Left lung (tissue), 14 donors: ENCODE measurements at places on chromosomes 7 and 10. TPM values are rescaled to one million over a fixed set of nuclear protein-coding genes. Genes with fewer than 3 reads are reported as not detected.
A peak's percentile ranks its signal among the peaks of the same experiment; 100 is the strongest.

- no peak for DNase-seq
These were observed 117.9 kb upstream of the COL1A2 start for GRCh38 chr7:94276795-94277194.

GRCh38 chr10:80461208-80462183 lies 7.4 kb downstream of the TSPAN14 start:
- no peak for DNase-seq

- DNase-seq = no peak
These were observed 411.9 kb upstream of the KLF6 start for GRCh38 chr10:4196771-4197390.

DNA sequence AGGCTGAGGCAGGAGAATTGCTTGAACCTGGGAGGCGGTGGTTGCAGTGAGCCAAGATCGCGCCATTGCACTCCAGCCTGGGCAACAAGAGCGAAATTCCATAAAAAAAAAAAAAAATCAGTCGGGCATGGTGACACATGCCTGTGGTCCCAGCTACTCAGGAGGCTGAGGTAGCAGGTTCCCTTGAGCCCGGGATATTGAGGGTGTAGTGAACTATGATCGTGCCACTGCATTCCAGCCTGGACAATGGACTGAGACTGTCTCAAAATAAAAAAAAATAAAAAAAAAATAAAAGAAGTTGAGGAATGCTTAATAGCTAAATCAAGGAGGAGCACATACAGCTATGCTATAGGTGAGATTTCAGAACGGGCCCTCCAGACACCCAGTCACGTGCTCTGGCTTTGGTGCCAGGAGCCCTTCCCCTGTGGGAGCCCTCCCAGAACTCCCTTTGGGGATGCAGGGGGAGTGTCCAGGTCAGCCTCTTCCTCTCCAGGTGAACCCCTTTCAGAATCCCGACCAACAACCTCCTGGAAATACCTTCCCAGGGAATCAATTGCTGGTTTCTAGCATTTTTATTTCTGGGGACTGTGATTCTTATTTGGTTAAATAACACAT lies 42.9 kb upstream of the CTBP2 start:
- DNase-seq = no peak

- no peak for DNase-seq
These were observed 44.9 kb downstream of the TSPAN12 start for GRCh38 chr7:120813089-120813488.

DNA sequence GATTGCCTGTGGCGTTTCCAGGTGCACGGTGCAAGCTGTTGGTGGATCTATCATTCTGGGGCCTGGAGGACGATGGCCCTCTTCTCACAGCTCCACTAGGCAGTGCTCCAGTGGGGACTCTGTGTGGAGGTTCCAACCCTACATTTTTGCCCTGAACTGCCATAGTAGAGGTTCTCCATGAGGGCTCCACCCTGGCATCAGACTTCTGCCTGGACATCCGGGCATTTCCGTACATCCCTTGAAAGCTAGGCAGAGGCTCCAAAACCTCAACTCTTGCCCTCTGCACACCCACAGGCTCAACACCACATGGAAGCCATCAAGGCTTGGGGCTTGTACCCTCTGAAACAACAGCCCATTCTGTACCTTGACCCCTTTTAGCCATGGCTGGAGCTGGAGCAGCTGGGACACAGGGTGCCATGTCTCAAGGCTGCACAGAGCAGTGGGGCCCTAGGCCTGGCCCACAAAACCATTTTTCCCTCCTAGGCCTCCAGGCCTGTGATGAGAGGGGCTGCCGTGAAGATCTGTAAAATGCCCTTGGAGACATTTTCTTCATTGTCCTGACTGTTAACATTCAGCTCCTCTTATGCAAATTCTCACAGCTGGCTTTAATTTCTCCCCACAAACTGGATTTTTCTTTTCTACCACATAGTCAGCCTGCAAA lies 10.0 kb upstream of the FGL2 start:
- DNase-seq = no peak

DNA sequence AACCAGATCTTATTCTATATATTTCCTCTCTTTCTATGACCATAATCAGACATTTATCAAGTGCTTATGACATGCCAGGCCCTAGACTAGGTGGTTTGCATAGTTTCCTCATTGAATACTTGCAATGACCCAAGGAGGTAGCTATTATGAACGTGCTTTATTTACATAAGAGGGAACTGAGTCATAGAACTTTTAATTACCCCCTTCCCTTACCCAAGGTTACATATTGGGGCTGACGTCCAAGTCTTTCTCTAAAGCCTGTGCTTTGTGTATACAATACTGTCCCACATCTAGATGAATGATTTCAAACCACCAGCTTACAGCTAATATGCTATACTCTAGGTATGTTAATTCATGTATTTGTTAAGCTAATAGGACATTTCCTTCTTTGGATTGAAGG lies 91.9 kb upstream of the NPY start:
- no peak for DNase-seq

DNA sequence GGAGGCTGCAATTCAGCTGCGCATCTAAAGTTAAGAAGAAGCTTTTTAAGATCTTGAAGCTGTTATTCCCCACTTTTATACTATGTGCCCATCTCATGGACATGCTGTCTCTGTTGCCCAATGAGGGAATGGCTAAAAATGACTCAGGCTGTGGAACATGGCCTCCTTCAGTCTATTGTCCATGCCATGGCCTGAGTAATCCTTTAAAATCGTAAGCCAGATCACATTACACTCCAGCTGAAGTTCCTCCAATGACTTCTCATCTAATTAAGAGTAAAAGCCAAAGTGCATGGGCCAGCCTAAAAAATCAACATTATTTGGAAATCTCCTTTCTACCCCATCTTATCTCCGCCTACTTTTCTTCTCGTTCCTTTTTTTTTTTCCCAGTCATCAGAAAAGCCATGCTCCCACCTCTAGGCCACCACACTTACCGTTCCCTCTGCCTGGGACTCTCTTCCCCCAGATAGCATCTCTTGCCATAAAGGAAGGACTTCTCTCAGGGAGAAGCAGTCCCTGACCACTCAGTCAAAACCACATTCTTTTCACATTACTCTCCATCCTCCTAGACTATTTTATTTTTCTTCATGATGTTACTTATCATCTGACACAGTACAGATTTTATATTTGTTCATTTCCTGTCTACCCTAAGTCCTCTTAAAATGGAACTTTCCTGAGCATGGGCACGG lies 337.4 kb downstream of the PRPF18 start:
- DNase-seq = no peak

- no peak for DNase-seq
These were observed 258.1 kb upstream of the GRB10 start for GRCh38 chr7:51040787-51041186.

DNA sequence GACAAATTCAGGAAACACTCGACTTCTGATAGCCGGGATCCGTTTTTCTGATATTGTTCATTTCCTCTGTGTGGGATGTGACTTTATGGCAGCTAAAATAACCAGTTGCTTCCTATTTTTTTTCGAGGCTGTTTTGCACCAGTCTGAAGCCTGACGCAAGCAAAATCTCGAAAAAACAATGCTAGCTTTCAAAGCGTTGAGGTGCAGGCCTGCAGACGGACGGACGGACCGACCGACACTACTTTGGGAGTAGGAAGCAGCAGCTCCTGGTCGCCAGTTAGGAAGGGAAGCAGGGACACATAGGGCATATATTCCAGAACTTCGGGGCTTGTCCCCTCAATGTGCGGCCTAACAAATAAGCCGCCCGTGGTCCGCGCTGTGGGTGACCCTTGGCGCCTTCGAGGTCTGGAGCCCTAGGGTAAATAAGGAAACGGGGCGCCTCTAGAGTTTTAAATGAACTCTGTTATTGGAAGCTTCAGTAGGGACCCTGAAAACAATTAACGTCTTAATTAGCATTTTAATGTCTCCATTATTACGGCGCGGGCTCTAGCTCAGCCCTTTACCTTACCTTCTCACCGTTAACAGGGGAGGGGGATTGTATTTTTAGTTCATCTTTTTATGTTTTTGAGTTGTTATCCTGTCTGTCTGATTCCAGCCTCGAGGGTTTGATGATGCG lies 1.3 kb downstream of the HHEX start:
- peak; percentile 76 for DNase-seq

- no peak for DNase-seq
These were observed 88.0 kb downstream of the PLXDC2 start for GRCh38 chr10:19904202-19904661.

DNA sequence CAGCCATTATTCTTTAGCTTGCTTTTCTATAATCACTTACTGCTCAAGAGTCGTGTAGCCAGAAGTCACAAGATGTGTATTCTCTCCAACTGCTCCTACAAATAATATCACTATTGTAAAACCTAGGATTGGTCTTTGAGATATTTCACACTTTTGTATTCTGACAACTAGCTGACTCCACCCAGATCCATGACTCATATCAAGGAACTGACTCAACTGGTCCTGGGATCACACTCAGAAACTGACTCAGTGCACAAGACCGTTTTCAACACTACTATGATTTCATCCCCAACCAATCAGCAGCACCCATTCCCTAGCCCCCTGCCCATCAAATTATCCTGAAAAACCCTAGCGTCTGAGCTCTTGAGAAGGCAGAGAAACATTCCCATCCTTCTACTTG lies 56.5 kb upstream of the ORC5 start:
- no peak for DNase-seq

DNA sequence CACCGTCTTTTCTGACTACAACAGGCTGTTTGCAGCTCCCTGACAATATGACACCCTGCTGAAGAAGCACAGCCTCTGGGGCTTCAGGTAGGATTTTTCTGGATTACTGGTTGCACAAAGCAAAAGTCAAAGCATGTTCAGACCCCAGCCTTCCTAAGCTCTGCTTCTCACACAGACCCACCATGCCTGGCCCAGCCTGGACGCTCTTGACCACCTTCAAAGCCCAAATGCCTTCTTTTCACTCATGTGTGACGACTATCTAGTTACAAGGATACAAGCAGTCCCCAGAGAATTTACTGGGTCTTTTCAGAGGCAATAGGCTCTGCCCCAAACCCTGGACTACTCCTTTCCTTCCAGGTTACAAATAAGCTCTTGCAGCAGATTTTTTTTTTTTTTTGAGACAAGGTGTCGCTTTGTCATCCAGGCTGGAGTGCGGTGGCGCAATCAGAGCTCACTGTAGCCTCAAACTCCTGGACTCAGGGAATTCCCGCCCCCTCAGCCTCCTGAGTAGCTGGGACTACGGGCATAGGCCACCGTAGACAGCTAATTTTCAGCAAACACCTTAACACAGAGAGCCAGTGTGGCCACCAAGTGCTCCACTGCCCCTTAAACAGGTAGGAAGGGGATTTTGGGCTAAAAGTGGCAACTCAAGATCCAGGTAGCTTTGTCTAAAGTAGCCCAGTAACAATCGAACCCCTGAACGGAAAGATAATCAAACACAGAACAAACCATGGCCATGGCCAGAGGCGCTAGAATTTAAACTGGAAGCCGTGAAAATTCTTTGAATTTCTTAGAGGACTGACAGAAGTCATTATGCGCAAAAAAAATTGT lies 16.2 kb downstream of the SVIL start:
- DNase-seq = no peak

- peak; percentile 35 for DNase-seq
These were observed 93.5 kb downstream of the PCGF5 start for GRCh38 chr10:91313796-91314485.

GRCh38 chr10:126147866-126148587 lies 240.2 kb downstream of the ADAM12 start:
- DNase-seq = no peak

DNA sequence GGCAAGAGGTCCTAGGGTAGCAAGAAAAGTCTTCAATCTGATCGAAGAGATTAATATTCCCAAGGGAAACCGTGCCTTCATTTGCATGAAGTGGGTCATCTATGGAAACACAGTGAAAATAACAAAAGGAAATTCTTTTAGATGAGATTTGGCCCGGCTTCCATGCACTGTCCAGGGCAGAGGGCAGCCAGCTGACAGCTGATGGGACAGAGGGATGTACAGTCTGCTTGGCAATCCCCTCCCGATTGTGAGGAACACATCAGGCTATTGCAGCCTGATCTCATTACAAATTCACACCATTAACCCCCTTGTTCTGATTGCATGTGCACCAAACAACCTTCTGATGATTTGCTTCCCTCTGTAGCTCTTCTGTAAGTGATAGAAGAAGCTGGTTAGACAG lies 105.3 kb downstream of the FRMD4A start:
- DNase-seq = no peak

GRCh38 chr7:24826662-24827020 lies 69.4 kb upstream of the GSDME start:
- DNase-seq = no peak

- DNase-seq = peak; percentile 49
These were observed 12.9 kb downstream of the SLC16A12 start for GRCh38 chr10:89522463-89522862.

DNA sequence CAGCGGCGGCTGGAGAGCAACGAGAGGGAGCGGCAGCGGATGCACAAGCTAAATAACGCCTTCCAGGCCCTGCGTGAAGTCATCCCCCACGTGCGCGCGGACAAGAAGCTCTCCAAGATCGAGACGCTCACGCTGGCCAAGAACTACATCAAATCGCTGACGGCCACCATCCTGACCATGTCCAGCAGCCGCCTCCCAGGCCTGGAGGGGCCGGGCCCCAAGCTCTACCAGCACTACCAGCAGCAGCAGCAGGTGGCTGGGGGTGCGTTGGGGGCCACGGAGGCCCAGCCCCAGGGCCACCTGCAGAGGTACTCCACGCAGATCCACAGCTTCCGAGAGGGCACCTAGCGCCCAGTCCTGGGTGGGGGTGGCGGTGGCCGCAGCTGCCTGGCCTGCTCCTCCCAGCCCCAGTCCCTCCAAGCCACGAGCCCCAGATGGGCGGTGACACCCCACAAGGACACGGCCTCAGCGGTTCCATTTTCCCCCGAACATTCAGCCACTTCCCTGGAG lies 1.3 kb downstream of the BHLHA15 start:
- no peak for DNase-seq

DNA sequence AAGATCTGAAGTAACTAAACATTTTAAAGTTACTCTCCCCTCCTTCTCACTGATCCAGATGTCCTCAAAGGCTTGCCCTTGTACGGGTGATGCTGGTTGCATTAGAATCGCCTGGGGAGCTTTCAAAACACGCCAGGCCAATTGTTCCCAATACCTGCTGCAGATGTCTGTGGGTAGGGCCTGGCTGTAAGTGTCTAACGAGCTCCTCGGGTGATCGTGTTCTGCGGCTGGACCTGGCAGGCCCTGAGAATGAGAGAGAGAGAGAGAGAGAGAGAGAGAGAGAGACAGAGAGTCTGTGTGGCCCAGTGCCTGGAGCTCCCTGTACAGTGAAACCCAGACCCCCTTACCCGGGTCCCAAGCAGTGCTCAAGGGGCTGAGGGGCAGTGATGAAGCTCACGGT lies 8.4 kb downstream of the COL13A1 start:
- no peak for DNase-seq

- DNase-seq = no peak
These were observed 81.9 kb upstream of the TRIL start for GRCh38 chr7:29039821-29040578.

ITPRID1 gene
- 0.07 TPM for polyA plus RNA-seq

TAS2R3 gene
- polyA plus RNA-seq = 2.9 TPM

HOXA5 gene
- polyA plus RNA-seq = 91.7 TPM

GUSB gene
- polyA plus RNA-seq = 68.1 TPM

SPDYE11 gene
- 0.82 TPM for polyA plus RNA-seq

CALHM1 gene
- 0.13 TPM for polyA plus RNA-seq

JAKMIP3 gene
- polyA plus RNA-seq = 0.35 TPM

TMEM196 gene
- polyA plus RNA-seq = 0.07 TPM

TSPAN13 gene
- 151 TPM for polyA plus RNA-seq
